Thymus (tissue), 14 donors: ENCODE measurements at places on chromosomes 6 and 20. TPM values are rescaled to one million over a fixed set of nuclear protein-coding genes. Genes with fewer than 3 reads are reported as not detected.

- no peak overlapping the region for H3K4me3 ChIP-seq
- no peak for DNase-seq
- H3K27ac ChIP-seq, result no peak overlapping the region
- no peaks in the 10 kb centered on the region for H3K27me3 ChIP-seq
- peaks cover 5% of the 10 kb centered on the region for H3K36me3 ChIP-seq
Observed at GRCh38 chr6:169624785-169625184, 77.0 kb downstream of the WDR27 start.

- no peaks in the 10 kb centered on the region for H3K27me3 ChIP-seq
- H3K27ac ChIP-seq, result no peak overlapping the region
- no peaks in the 10 kb centered on the region for H3K36me3 ChIP-seq
- H3K4me1 ChIP-seq, result no peaks in the 10 kb centered on the region
- no peak for DNase-seq
Observed at GRCh38 chr6:46763466-46763865, 16.7 kb downstream of the ANKRD66 start.

- H3K36me3 ChIP-seq, result peaks cover 3% of the 10 kb centered on the region
- H3K4me1 ChIP-seq, result peaks cover 8% of the 10 kb centered on the region
- no peaks in the 10 kb centered on the region for H3K27me3 ChIP-seq
- H3K27ac ChIP-seq, result no peak overlapping the region
- no peak overlapping the region for H3K4me3 ChIP-seq
- DNase-seq, result no peak
Observed at GRCh38 chr6:35044145-35044745, 96.9 kb downstream of the TCP11 start.

Gene BEND6
- total RNA-seq, result 1.1 TPM

Gene MUC21
- total RNA-seq, result under 0.01 TPM

Gene BLCAP
- 28.4 TPM for total RNA-seq

DNA sequence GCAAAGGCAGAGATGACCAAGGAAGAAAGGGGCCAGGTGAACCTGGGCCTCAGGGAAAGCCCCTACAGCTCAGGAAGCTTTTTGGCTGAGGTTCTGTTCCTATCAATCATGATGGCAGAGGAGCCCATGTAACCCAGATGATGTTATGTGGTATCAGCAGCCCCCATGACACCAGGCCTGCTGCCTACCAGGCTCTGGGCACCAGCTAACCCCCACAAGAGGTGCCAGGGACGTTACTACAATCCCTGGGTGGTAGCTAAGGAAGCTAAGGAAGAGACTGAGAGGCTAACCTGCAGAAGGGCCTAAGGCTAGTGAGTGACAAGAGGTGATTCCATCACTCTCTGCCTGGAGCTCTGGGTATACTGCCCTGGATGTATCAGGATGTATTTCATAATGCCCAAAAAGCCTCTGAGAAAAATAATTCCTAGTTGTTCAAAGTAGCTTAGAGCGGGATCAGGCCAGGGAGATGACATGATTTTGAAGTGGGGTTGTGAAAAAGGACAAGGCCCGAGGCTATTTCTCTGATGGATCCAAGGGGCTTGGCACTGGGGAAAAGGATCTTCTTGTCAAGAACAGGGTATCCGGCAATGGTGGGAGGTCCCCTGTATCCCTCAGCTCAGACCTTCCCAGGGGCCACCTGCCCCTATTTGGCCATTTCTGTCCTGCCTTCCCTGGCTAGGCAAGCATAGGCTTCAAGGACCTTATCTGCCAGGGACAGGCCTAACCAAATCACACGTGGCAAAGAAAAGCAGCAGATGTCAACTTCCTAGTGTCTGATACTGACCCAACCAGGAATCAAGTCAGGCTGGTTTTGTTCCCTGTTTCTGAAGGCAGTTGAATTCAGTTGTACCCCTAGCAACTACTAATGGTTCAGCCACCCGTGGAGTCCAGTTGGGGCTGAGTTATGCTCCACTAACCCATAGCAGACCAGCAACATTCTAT, 41.3 kb downstream of the PANK2 start:
- peaks cover 14% of the 10 kb centered on the region for H3K36me3 ChIP-seq
- peaks cover 5% of the 10 kb centered on the region for H3K4me1 ChIP-seq
- DNase-seq, result no peak
- no peak overlapping the region for H3K27ac ChIP-seq
- H3K4me3 ChIP-seq, result no peak overlapping the region

- H3K27ac ChIP-seq, result peak overlapping the region; percentile 72
- peaks cover 17% of the 10 kb centered on the region for H3K36me3 ChIP-seq
- H3K27me3 ChIP-seq, result peaks cover 22% of the 10 kb centered on the region
- DNase-seq, result no peak
- peaks cover 10% of the 10 kb centered on the region for H3K4me1 ChIP-seq
Observed at GRCh38 chr6:31356216-31356945, 598 bp downstream of the HLA-B start.

DNA sequence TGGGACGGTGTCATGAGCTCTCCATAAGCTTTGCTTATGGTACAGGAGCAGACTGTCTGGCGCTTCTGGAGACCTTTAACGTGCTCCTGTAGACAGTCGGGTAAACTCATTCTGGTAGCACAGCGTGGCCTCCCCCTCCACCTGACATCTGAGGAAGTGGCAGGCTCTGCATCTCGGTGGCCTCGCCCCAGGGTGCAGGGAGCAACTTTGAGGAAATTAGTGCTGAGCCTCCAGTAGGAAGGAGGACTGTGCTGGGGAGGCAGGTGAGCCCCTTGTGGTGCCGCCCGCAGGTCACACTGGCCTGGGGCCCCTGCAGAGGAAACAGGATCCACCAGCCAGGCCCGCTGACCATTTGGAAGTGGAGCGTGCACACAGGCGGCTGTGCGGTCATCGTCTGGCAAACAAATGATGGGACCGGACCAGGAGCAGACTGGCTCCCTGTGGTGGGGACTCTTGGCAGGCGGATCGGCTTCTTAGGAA, 57.9 kb downstream of the SYNJ2 start:
- H3K4me3 ChIP-seq, result no peak overlapping the region
- peaks cover 4% of the 10 kb centered on the region for H3K4me1 ChIP-seq
- DNase-seq, result no peak
- no peak overlapping the region for H3K27ac ChIP-seq

Gene TREML1
- 2.3 TPM for total RNA-seq

DNA sequence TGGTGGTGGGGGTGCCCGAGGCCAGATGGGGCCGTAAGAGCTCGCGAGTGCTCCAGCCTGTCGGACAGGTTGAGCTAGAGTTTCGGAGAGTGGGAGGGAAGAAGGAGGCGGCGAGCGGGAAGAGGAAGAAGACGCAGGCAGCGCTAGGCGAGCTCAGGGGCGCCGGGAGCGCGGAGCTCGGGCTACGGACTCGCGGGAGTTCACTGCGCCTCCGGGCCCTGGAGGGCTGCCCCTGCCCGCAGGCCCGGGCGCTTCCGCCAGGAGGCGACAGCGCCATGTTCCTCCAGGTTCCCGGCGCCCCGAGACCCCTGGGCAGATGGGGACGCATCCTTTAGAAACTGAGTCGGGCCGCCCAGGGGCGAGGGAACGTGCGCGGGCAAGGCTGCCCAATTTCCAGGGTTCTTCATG, 984 bp downstream of the TFAP2C start:
- no peak overlapping the region for H3K27ac ChIP-seq
- DNase-seq, result no peak
- no peaks in the 10 kb centered on the region for H3K36me3 ChIP-seq
- H3K27me3 ChIP-seq, result peaks cover 100% of the 10 kb centered on the region

Gene EPB41L1
- 3.1 TPM for total RNA-seq

- no peak overlapping the region for H3K4me3 ChIP-seq
- no peaks in the 10 kb centered on the region for H3K4me1 ChIP-seq
- no peaks in the 10 kb centered on the region for H3K36me3 ChIP-seq
- H3K27ac ChIP-seq, result no peak overlapping the region
Observed at GRCh38 chr6:40924839-40925238, 114.2 kb downstream of the UNC5CL start.

DNA sequence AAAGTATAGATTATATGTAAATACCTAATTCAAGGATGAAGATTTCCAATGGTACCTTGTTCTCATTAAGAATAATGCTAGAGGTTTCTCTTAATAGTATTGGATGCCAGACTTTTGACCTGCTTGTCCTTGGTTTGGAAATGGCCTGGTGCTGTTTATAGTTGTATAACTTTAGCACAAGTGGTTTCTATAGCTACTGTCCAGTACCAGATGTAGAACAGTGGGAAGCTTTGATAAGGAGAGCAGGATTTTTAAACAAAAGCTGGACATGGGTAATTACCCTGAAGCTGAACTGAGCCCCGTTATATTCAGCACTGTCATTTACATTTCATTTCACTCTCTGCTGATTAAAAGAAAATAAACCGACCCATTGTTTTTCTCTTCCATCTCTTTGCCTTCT, 43.7 kb downstream of the TRMT11 start:
- DNase-seq, result no peak
- H3K36me3 ChIP-seq, result peaks cover 5% of the 10 kb centered on the region

Gene GCNT2
- 1.8 TPM for total RNA-seq

Gene DACT2
- 4.2 TPM for total RNA-seq

DNA sequence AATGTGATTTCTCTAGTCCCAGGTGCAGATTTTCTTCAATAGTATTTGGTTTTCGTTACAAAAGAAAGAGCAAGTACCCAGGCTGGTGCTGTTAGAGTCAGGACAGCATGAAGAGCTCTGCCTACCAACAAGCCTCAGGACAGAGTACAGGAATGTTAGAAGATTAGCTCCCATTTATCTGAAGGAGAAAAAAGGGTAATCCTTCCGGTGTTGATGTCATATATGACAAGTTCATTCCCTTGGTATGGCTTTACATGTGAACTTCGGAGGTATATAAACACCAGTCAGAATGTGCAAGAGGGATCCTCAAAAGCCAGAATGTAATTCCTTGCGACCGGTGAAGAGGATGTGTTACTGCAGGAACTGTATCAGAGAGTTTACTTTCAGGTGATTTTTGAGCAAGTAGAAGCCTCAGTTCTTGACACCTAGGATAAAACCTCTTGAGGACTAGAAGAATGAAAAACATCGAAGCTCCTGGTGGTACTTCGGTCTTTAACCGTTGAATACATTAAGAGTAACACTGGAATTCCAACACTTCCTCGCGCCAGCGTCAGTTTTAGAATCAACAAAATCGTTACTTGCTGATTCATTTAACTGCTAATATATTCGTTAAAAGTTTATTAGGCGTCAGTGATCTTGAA, 194.2 kb upstream of the ZNF184 start:
- H3K4me3 ChIP-seq, result no peak overlapping the region
- no peak for DNase-seq
- peaks cover 33% of the 10 kb centered on the region for H3K27me3 ChIP-seq
- no peaks in the 10 kb centered on the region for H3K36me3 ChIP-seq
- peaks cover 7% of the 10 kb centered on the region for H3K4me1 ChIP-seq

GRCh38 chr6:22666021-22666420, 96.7 kb downstream of the HDGFL1 start:
- H3K4me3 ChIP-seq, result no peak overlapping the region
- no peaks in the 10 kb centered on the region for H3K36me3 ChIP-seq
- no peak overlapping the region for H3K27ac ChIP-seq
- no peaks in the 10 kb centered on the region for H3K4me1 ChIP-seq
- DNase-seq, result no peak

- no peak for DNase-seq
- H3K27me3 ChIP-seq, result no peaks in the 10 kb centered on the region
- no peaks in the 10 kb centered on the region for H3K36me3 ChIP-seq
- no peaks in the 10 kb centered on the region for H3K4me1 ChIP-seq
Observed at GRCh38 chr6:51300510-51300909, 481.8 kb downstream of the TFAP2B start.

- no peaks in the 10 kb centered on the region for H3K27me3 ChIP-seq
- no peak overlapping the region for H3K4me3 ChIP-seq
- no peak overlapping the region for H3K27ac ChIP-seq
- H3K36me3 ChIP-seq, result peaks cover 7% of the 10 kb centered on the region
- DNase-seq, result no peak
- H3K4me1 ChIP-seq, result no peaks in the 10 kb centered on the region
Observed at GRCh38 chr6:144515761-144516160, 230.6 kb downstream of the UTRN start.

- no peaks in the 10 kb centered on the region for H3K27me3 ChIP-seq
- H3K27ac ChIP-seq, result no peak overlapping the region
- H3K4me3 ChIP-seq, result no peak overlapping the region
- DNase-seq, result no peak
Observed at GRCh38 chr6:7621761-7622160, 31.8 kb downstream of the SNRNP48 start.

DNA sequence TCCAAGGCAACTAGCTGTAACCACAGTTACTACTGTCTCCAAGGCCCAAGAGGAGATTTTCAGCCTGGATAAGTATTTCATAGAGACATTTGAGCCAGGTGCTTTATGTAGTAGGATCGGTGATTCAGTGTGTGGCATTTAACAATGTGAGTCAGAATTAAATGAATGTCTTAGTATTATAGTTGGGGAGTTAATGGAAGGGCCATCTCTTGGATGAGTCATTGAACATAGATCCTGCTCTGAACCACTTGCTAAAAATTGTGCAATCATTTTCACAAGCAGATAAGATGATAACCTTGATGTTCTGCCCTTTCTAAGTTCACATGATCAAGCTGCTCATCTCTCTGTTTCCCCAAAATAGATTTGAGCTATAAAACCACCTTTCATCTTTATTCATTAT, 668.9 kb upstream of the CITED2 start:
- no peak overlapping the region for H3K4me3 ChIP-seq
- no peaks in the 10 kb centered on the region for H3K4me1 ChIP-seq
- H3K27me3 ChIP-seq, result no peaks in the 10 kb centered on the region
- no peak overlapping the region for H3K27ac ChIP-seq
- no peak for DNase-seq

Gene TREML2
- 11.1 TPM for total RNA-seq

DNA sequence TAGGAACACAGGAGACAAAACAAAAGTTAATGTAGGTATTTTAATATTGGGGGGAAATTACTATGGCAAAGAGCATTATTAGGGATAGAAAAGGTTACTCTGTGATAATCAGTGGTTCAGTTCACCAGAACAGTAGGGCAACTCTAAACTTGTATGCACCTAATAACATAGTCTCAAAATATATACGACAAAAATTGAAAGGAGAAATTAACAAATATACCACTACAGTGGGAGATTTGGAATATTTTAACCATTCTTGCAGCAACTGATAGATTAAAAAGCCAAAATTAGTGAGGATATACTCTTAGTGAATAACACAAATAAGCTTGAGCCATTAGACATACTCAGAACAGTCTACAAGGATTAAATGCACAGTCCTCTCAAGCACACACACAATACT, 11.0 kb downstream of the ARMC12 start:
- no peak overlapping the region for H3K27ac ChIP-seq
- H3K4me1 ChIP-seq, result no peaks in the 10 kb centered on the region
- H3K36me3 ChIP-seq, result no peaks in the 10 kb centered on the region
- no peaks in the 10 kb centered on the region for H3K27me3 ChIP-seq
